WTC11 (cell line): ENCODE measurements at places on chromosomes 13 and 19. TPM values are rescaled to one million over a fixed set of nuclear protein-coding genes. Genes with fewer than 3 reads are reported as not detected.

Gene CGB2
- total RNA-seq, result 1.1 to 1.2 TPM in 2 of 3 replicates, not detected in the other

Gene ETV2
- 1.4 to 1.9 TPM (median 1.7 TPM) in 3 replicates for total RNA-seq

Gene POP4
- 45.1 to 52.9 TPM (median 46.7 TPM) in 3 replicates for total RNA-seq

Gene NBEA
- total RNA-seq, result 19.4 to 21.0 TPM (median 20.9 TPM) in 3 replicates

DNA sequence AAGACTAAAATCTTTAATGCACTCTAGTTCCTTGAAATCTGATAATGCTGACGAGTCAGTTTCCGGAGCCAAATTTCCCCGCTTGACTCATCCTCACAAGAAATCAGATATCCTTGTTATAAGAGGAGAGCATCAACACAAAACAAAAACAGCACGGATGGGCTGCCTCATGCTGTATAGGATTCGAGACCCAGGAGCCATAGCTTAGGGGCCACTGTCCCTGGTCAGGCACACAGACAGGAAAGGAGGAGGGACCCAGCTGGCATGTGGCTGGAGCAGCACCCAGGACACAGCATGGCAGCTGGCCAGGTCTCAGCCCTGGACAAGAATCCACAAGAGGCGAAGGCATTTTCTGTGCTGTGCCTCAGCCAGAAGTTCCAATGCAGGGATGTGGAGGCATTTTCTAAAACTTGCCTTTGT is 110.2 kb upstream of the SPATA13 start:
- H3K27me3 ChIP-seq, result no peaks in the 10 kb centered on the region; the same call in 1 of the 2 replicates
- DNase-seq, result no peak
- H3K4me1 ChIP-seq, result peaks cover 34% of the 10 kb centered on the region
- H3K4me3 ChIP-seq, result no peak overlapping the region
- peaks cover 12% of the 10 kb centered on the region for H3K36me3 ChIP-seq
- no peak overlapping the region for H3K27ac ChIP-seq
